ENCODE measurements at places on chromosomes 12 and 14. TPM values are rescaled to one million over a fixed set of nuclear protein-coding genes. Genes with fewer than 3 reads are reported as not detected.

- no peak for DNase-seq
Observed at GRCh38 chr12:68559984-68560850, 50.5 kb upstream of the RAP1B start.

GRCh38 chr14:51684760-51685159 lies 33.0 kb downstream of the FRMD6 start:
- no peak for DNase-seq

DNA sequence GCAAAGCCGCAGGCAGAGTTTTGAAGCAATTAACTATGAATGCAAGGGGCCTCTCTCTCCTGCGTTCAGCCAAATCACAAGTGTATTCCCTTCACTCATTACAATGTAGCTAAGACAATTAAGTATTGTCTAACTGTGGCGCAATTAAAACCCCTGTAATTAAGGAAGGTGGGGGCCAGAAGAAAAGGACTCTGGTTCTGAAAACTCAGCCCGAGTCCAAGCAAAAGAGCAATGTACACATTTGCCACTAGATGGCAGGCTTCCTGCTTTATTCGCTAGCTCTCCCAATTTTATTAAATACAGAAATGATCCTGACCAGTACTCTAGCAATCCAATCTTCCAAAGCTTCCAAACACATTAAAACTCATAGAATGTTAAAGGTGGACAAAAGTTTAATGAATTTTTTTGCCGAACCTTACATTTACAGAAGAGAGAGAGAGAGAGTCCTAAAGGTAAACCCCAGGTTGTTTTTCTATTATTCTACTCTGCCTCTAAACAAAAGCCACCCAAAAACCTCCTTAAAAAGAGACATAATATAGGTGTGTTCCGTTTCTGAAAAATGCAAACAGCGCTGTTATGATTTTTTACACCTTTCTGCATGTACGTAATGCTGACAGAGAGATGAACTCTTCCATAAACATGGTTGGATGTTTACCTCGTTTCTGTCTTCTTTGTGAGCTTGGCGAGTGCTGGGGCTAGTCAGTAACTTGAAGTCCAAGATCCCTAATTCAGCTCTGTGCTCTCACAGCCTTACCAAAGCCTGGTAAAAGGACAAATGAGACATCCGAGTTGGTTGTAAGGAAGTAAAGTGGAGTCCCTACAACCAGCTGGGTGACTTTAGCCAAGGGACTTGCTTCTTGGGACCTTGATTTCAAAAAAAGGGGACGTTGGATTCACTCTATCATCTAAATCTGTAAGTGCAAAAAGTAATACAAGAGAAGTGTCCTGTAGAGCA lies 50.9 kb upstream of the VASH1 start:
- DNase-seq = peak; percentile 49

- DNase-seq = no peak
Observed at GRCh38 chr12:40534828-40535227, 157.4 kb upstream of the CNTN1 start.

GRCh38 chr12:47941871-47942613 lies 21.4 kb upstream of the TMEM106C start:
- DNase-seq = no peak

- no peak for DNase-seq
Observed at GRCh38 chr14:35940291-35940690, 114.2 kb downstream of the BRMS1L start.

- no peak for DNase-seq
Observed at GRCh38 chr14:96631621-96632362, 129.6 kb downstream of the PAPOLA start.

GRCh38 chr14:104110491-104111209 lies 25.1 kb downstream of the ASPG start:
- no peak for DNase-seq

GRCh38 chr14:56753396-56753795 lies 56.9 kb downstream of the OTX2 start:
- DNase-seq = no peak

- no peak for DNase-seq
Observed at GRCh38 chr12:122197612-122197966, 5.9 kb upstream of the B3GNT4 start.

- DNase-seq = no peak
Observed at GRCh38 chr14:67835596-67835995, 16.0 kb downstream of the RAD51B start.

Gene EIF2S3B
- total RNA-seq = 0.18 TPM

Gene ANHX
- total RNA-seq = not detected

Gene TAC3
- not detected for total RNA-seq

Gene RTL1
- total RNA-seq = not detected

Measured in HT-29 (cell line).